ENCODE measurements at places on chromosomes 3 and 15.

- no peak for DNase-seq
Observed at GRCh38 chr3:21995079-21995607, 244.1 kb upstream of the ZNF385D start.

DNA sequence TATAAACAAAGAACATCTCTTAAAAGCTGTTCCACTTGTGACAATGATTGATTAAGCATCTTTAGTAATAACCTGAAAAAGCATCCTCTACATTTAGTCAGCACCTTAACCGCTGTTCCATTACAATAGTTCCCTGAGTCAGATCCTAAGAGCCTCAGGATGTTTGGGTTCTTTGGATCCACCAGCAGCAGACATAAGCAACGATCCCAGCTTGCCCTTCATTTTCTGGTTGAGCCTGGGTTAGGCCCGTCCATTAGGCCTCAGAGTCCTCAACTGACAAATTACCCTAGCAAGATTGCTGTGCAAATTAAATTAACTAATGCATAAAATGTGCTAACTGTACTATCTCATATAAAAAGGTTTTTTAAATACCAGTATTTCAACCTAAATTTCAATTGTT is 42.3 kb upstream of the ROBO1 start:
- DNase-seq: no peak

DNA sequence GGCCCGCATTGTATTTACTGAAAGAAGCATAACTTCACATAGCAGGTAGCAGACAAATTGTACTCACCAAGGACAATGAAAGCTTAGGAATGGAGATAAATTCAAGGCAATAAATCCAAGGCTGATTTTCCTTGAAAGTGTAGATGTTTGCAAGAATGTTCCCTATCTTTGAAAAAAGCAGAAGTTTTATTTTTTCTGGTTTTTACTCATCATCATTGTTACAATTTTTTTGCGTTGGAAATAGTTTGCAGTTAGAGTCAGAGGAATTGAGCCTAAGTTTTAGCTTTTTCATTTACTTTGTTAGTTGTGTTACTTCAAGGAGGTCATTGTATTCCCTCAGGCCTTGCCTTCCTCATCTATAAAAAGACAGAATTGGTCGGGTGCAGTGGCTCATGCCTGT is 213.9 kb upstream of the TBL1XR1 start:
- DNase-seq: no peak

- no peak for DNase-seq
Observed at GRCh38 chr3:134251731-134252391, 1.2 kb upstream of the RYK start.

GRCh38 chr15:96320703-96321638 is 9.5 kb upstream of the NR2F2 start:
- peak; percentile 49 for DNase-seq

GRCh38 chr3:142706321-142707127 is 17.3 kb upstream of the TRPC1 start:
- DNase-seq: no peak

DNA sequence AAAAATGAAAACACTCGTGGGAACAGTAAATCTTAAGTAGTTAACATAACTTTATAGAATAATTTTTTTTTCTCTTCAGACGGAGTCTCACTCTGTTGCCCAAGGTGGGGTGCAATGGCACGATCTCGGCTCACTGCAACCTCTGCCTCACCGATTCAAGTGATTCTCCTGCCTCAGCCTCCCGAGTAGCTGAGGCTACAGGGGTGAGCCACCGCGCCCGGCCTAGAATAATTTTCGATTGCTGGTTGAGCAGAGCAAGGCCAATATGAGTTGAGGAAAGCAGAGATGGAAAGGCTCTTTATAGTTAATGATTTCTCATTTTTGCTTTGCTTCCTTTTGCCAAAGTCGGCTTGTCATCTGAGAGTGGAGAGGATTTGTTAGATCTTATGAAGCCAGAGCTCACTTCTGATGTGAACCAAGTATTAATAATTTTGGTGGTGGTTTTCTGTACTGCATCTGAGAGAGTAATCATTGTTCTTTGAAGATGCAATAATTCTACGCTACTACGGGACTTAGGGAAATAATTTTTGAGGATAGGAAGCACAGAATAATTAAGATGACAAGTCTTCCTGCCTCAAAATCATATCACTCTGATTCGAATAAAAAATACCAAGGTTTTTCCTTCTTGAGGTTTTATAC is 1.6 kb upstream of the GOLM2 start:
- DNase-seq: no peak
